Endothelial cell of umbilical vein (primary cell): ENCODE measurements at places on chromosomes 16 and 17.

DNA sequence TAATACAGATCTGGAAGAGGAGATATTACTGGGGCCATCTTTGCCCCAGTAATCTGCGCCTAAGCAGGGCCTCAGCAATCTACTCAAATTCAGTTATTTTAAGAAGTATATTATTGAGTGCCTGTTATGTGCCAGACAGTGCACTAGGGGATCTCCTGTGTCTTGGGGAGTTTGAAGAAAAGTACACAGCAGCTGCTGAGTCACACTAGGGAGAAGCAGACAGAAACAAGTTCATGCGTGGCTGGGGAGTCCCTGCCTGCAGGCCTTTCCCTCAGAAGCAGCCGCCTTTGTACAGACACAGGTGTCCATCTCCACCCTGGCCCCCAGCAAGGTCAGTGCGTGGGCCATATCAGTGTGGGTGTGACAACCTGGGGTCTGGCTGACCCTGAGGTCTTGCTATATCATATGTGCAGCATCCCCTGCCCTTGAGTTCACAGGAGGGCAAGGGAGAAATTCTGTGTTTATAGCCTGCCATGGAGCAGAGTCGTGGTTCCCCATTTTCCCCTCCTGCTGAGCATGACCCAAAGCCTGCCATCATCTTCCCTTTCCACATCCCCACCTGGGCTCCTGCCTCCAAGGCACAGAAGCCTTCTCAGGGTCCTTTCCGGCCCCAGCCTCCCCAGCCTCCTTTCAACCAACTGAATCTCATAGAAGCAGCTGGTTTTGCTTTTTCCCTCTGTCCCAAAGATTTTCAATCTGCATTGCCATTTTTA, 229.9 kb upstream of the SDK2 start:
- no peak for DNase-seq

DNA sequence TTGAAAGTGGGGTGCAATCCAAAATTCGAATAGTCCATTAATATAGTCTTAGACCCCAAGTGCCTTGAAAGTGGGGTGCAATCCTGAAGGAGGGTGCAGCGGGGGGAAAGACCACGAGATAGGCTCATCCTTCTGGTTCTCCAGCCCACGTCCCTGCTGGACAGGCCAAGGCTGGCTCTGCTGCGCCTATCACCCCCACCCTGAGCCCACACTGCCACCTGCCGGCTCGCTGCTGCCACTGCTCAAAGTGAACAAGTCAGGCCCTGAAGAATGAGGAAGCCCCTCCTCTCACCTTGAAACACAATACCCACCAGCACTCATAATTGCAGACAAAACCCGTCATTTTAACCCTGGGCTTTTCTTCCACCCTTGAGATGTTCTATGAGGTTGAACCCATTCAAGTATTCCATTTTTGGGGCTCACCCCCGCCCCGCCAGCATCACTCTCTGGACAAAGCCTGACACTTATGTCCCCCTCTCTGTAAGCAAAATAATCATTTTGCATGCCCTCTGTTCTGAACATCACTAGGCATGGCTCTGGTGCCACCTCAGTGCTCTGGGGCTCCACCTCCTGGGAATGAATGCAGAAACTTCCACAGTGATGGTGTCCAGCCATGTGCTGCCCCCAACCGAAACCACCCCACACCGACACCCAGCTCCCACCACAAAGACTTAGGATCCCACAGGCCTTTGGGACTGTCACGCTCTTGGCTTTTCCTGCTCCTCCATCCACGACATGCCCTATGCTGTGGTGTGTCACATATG, 56.8 kb downstream of the BEAN1 start:
- DNase-seq, result peak; percentile 79

GRCh38 chr16:67593288-67593687, 31.0 kb downstream of the CTCF start:
- no peak for DNase-seq

GRCh38 chr17:5804251-5804650, 219.9 kb upstream of the NLRP1 start:
- no peak for DNase-seq

DNA sequence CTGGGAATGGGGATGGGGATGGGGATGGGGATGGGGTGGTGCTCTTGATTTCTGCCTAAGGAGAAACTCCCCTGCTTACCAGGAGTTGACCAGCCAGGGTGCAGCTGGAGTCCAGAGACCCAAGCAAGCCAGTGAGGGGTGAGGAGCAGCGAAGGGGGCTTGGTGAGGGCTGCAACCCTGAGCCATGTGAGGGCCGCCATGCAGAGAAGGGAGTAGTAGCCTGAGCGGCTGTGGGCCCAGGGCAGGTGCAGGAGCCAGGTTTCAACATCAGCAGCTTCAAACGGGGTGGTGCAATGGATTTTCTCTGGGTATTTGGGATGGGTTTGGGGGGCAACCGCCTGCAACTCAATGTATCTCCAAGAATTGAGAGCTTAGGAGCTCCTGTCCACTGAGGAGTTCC, 35.2 kb downstream of the COX4I1 start:
- DNase-seq, result no peak

- DNase-seq, result peak; percentile 19
Observed at GRCh38 chr17:5211458-5211857, 19.8 kb upstream of the ZNF594 start.

DNA sequence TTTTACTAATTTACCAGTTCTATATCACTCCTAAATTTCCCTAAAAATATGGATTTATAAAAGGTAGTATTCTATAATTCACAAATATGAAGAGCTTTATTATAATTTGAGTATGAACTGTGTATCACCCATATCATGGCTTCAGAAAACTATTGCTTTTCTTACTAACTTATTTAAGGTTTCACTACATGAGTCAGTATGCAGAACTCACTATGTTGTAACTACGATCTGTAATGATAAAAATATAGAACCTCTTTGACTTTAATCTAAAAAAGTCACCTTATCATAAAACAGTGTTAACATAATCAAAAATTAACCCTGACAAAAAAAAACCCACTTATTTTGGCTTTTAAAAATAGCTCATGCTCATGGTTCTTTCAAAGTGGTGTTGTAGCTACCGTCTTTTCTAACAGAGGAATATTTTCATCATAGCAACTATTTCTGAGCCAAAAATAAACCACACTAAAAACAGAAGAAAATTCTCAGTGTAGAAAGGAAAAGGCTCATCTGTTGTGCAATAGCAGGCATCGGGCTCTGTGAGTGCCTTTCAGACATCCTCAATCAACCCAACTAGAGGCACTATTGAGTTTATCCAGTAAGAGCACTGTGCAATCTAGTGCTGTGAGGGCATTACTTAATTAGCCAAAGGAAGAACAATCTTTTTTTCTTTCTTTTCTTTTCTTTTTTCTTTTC, 42.1 kb downstream of the ITGAM start:
- no peak for DNase-seq

GRCh38 chr16:59545721-59546120, 811.6 kb upstream of the GOT2 start:
- DNase-seq, result peak; percentile 58

DNA sequence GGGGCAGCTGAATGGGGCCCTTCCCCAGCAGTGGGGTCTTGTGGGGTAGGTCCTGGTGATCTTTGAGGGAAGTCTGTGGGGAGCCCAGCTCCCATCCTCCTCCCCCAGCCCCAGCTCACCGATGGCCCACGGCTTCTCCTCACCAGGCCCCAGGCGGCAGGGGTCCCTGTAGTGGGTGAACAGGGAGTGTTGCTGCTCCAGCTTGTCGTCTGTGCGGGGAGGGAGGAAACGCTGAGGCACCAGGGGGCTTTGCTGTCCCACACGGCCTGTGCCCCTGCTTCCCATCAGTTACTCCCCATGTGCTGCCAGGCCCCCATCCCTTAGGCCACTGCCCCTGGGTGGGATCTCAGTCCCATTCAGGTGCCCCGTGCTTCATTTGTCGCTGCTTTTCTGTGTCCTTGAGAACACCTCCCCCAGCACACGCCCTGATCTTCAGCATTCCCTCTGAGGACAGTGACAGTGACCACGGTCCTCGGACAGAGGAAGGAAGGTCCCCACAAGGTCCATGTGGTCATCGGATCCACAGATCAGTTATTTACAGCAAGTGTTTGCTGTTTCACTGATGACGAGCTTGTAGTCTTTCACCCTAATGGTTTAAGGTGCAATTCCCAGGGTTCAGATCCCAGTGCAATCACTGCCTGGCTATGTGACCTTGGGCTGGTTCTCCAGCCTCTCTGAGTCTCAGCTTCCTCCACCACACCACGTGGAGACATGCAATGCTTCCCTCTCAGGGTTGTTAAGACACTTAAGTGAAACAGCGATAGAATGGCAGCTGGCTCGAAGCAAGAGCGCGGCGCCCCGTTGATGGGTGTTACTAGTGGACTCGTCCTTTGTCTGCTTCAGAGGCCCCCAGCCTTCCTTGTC, 53.1 kb downstream of the PRMT7 start:
- DNase-seq, result no peak

- DNase-seq, result no peak
Observed at GRCh38 chr17:28917465-28917864, 14.6 kb upstream of the DHRS13 start.

DNA sequence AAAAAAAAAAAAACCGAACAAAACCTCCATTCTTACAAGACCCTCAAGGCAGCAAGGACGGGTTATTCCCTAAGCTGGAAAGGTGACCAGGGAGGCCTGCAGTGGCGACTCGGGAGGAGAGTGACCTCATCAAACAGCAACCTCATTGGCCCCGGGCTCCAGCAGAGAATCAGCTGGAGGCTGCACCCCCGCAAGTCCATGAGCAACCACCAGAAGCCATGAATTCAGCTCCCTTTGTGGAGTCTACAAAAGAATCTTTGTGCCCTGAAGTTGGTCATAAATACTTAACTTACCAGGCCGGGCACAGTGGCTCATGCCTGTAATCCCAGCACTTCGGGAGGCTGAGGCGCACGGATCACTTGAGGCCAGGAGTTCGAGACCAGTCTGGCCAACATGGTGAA, 80.9 kb upstream of the CREBBP start:
- DNase-seq, result no peak

DNA sequence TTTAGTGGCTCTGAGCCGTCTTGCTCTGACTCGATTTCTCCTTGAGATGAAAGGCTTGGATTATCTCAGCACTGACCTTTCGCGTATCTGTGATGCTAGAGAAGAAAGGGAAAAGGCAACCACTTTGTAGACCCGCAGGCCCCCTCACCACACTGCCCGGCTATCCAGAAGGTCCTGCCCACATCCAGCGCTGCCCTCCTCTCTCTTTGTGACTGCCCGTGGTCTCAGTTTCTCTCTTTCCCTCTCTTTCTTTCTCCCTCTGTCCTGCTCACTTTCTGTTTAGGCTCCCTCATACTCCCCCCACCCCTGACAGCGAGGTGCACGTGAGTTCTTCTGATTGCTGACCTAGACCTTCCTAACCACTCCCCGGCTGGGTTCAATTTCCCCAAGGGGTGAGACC, 12.8 kb upstream of the TBX21 start:
- no peak for DNase-seq

GRCh38 chr16:70465999-70466804, 11.8 kb downstream of the FCSK start:
- no peak for DNase-seq

DNA sequence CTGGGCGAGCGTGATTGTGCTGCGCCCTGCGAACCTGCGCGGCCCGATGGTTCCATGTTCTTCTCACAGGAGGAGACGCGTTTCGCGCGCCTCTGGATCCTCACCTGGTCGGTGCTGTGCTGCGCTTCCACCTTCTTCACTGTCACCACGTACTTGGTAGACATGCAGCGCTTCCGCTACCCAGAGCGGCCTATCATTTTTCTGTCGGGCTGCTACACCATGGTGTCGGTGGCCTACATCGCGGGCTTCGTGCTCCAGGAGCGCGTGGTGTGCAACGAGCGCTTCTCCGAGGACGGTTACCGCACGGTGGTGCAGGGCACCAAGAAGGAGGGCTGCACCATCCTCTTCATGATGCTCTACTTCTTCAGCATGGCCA, 1.0 kb downstream of the FZD2 start:
- DNase-seq, result no peak

GRCh38 chr17:2214047-2214928, 89.3 kb downstream of the SMG6 start:
- DNase-seq, result peak; percentile 68
